ENCODE measurements at places on chromosomes 2 and 18.

DNA sequence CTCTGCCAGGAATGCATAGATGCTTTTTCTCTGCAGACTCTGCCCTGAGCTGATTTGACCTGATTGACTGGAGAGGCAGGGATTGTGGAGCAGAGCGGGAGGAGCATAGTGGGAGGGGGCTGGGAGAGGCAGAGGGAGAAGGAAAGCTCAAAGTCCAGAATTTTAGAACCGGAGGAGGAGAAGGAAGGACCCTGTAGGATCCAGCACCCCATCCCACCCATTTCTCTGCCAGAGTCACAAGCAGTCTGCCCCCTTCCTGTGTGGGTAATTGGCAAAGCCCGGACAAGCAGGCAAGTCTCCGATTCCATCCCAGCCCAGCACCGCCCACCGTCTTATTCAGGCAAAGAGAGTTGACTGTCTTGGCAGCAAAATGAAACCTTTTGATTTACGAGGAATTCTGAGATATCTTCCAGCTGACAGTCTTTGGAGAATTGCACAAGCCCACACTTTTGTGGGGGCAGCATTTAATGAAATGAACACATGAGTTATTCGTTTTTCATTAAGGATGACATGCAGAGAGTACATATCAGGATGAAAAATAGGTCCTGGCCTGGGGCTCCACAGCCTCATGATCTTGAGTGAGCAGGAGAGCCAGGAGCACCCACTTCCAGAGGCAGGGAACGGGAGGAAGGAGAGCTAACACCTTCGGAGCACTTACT lies 103.1 kb downstream of the MCFD2 start:
- DNase-seq: peak; percentile 90

GRCh38 chr2:219916726-219917440 lies 289.5 kb downstream of the SLC4A3 start:
- no peak for DNase-seq

GRCh38 chr2:108428286-108429009 lies 20.6 kb upstream of the GCC2 start:
- no peak for DNase-seq

DNA sequence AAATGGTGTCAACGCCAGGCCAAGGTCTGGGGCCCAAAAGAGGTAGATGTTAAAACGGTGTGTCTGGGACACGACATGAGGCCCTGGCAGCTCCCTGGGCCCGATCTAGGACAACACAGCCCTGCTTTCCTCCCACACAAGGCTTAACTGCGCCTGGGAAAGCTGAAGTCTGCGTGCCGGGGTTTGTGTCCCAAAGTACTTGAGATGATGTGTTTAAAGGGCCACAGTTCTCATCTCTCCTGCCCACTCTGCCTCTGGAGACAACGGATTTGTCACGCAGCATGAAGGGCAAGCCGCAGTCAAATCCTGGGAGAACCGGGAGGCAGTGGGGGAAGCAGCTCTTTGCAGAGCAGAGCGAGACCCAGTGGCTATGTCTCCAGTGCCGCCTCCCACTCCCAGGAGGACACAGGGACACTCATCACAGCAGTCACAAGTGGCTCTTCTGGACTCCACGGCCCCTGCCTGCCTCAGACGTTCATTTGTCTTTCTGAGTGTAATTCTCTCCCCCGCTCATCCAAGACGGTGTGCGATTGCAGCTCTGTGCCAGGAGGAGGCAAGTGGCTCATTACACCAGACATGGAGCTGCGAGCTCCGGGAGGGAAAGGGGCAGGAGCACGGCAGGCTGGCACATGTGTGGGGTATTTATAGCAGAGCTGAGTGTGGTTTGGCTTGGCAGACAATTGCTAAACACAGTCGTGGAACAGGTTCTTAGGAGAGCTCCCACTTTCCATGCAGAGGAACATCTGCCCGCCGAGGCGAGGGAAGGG lies 57.7 kb upstream of the SEMA4C start:
- DNase-seq: peak; percentile 62

- no peak for DNase-seq
Observed at GRCh38 chr18:64806232-64806631, 657.3 kb upstream of the LINC00305 start.

DNA sequence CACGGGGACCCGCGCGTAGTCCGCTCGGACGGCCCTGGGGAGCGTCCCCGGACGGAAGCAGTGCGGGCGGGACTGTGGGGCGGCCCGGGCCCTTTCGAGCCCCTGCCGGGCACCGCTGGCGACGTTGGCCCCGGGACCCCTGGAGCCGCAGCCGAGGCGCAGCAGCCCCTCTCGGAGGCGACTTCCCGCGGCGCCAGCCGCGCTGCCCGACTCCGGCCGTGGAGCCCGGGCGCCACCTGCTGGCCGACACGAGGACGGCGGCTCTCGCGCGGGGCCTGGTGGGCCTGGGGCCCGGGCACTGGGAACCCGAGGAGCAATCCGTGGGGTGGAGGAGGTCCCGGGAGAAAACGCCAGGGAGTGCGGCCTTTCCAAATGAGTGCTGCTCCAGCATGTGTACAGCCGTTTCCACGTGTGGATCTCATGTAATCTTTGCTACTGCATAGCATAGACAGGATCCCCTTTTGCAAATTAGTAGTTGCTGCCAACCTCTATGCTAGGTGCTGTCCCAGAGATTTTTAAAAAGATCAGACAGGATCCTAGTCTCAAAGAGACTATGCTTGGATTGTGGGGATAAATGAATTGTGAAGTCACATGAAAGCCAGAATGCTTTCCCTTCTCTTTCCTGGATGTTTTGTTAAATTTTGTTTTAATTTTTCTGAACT lies 4.0 kb downstream of the ID2 start:
- DNase-seq: peak; percentile 79

DNA sequence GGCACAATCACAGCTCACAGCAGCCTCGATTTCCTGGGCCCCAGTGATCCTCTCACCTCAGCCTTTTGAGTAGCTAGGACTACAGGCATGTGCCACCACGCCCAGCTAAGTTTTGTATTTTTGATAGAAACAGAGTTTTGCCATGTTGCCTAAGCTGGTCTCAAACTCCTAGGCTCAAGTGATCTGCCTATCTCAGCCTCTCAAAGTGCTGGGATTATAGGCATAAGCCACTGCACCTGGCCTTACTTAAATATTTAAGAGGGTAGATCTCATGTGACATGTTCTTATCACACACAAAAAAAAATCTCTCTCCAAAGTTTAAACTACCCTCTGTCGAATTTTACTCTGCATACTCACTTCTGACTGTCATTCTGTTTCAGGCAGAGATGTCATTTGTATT lies 75.4 kb upstream of the CHRNA1 start:
- DNase-seq: no peak

DNA sequence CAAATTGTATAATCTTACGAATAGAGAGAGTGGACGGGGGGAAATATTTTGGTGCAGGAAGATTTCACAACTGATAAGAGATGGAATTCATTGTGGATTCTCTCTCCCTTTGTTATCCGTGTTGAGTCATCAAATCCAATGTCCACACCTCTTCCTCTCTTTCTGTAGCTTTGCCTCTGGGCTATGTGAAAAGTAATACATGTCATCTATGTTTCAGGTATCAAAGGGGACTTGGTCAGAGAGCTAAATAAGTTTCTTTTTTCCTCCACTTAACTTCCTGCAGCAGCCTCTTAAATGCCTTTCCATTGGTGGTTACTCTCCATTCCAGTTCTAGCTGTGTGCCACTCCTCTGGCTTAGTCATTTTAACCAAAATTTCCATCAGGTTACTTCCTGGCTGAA lies 169.3 kb upstream of the NXPH2 start:
- DNase-seq: no peak

- DNase-seq: no peak
Observed at GRCh38 chr2:237404413-237404812, 9.6 kb downstream of the COL6A3 start.

DNA sequence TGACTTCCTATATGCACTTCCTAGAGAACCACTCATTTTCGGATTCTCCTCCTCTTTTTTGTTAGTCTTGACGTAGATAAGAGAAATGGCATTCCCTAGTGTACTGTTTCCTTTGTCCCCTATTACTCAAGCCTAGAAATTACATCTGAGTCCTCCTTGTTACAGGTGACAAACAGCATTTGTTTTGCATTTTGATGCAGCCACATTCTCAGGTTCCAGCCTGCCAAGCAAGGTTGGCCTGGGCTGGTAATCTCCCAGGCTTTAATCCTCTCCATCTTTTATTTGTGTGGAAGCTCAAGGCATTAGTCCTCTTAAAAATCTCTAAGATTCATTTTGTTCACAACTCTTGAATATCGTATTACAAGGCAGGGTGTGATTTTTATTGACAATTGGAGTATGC lies 318.0 kb upstream of the NRP2 start:
- no peak for DNase-seq

GRCh38 chr2:125707611-125708010 lies 948.3 kb upstream of the GYPC start:
- no peak for DNase-seq

DNA sequence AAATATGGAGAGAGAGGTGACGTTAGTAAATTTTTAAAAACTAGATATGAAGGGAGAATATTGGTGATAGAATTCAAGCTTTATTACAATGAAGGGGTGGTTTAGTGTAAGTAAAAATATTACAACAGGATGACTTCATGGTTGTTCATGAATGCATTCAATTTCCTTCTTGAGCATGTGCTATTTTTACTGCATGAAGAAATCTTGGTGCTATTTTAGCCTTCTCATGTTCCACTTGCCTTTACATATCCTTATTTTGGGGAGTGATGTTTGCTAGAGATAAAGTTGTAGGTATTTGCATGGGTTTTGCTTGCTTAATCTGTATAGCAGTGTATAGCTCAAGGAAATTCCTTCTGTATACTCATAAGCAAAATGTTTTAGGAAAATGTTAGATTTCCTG lies 195.0 kb upstream of the MMADHC start:
- DNase-seq: peak; percentile 53

GRCh38 chr2:59881218-59881617 lies 672.2 kb downstream of the BCL11A start:
- no peak for DNase-seq

DNA sequence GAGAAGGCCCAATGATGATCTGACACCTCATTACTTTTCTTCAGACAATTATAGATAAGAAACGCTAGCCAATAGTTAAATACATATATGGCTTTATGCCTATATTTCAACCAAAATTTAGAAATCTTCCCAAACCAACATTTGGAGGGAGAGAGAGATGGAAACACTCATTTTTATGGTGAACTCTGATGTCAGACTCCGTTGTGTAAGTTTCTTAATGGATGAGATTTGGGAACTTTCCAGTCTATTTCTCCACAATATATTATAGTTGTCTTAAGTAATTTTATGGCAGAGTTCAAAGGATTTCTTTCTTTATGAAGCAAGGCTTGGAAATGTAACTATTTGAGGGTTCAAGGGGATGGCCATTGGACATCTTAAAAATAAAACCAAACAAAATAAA lies 407.0 kb downstream of the DCC start:
- DNase-seq: no peak

- no peak for DNase-seq
Observed at GRCh38 chr2:5465859-5466258, 226.3 kb upstream of the SOX11 start.

DNA sequence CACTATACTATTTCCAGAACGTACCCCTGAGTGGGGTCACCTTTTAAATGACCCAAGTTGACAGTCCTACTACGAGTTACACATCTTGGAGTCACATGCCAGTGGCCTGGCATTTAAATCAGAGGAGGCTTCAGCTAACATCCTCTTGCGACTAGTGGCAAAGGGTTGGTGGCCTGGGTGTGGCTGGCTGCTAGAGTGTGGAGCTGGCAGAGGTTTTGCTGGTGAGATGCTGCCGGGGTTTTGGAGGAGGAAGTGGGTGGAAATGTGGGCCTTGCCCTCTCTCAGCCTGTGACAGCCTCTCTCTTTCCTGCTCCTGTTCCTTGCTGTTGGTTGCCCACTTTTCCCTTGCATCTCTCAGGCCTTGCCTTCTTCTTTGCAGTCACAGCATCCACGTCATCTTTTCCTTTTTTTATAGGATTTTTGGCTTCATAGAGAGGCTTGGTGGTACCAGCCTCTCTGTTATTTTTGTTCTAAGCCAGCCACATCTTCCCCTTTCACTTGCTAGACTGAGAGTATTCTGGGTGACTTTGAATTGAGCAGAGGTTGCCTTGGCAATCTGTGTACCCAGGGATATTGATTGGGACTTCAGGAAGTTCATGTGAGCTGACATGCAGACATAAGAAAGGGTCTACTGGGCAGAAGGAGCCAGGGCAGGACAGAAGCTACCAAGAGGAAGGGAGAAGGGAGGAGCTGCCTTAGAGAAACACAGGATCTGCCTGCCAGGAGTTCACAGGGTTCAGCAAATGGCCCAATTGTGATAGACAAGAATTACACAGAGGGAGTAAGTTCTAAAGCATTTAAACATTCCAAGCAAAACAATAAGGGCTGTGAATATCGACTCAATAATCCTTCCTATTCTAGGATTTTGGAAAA lies 55.4 kb downstream of the CDC42EP3 start:
- peak; percentile 13 for DNase-seq

DNA sequence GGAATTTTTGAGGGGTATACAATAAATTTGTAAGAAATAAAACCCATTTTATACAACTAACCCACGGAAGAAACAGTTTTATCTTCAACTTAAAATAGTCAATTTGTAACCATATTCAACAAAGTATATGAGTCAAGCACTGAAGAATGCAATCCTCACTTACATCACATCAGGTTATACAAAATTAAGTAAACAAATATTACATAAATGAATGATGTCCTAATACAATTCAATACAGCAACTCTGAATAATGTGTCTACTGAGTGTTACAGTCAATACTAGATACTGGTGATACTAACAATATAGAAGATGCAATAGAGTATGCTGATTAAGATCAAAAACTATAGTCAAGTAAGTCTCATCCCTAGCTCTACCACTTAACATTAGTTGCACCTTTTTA lies 58.6 kb downstream of the FANCL start:
- no peak for DNase-seq

DNA sequence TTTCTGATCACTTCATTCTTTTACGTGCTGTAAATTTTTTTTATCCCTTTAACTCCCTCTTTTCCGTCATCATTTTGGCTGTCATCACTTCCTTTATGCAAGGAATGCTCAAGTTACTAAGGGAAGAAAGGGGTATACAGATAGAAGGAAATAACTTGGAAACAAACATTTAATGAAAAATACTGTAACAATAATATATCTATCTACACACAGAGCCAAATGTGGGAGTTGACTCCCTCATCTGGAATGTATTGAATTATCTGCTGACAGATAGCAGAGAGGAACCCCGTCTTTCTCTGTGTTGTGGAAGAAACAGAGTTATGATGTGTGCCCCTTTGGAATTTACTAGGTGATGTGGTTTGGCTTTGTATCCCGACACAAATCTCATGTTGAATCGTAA lies 182.5 kb upstream of the NXPH2 start:
- DNase-seq: no peak

Data from adipocyte (in vitro differentiated cells).